ENCODE measurements at places on chromosomes 12 and 14. TPM values are rescaled to one million over a fixed set of nuclear protein-coding genes. Genes with fewer than 3 reads are reported as not detected.

DNA sequence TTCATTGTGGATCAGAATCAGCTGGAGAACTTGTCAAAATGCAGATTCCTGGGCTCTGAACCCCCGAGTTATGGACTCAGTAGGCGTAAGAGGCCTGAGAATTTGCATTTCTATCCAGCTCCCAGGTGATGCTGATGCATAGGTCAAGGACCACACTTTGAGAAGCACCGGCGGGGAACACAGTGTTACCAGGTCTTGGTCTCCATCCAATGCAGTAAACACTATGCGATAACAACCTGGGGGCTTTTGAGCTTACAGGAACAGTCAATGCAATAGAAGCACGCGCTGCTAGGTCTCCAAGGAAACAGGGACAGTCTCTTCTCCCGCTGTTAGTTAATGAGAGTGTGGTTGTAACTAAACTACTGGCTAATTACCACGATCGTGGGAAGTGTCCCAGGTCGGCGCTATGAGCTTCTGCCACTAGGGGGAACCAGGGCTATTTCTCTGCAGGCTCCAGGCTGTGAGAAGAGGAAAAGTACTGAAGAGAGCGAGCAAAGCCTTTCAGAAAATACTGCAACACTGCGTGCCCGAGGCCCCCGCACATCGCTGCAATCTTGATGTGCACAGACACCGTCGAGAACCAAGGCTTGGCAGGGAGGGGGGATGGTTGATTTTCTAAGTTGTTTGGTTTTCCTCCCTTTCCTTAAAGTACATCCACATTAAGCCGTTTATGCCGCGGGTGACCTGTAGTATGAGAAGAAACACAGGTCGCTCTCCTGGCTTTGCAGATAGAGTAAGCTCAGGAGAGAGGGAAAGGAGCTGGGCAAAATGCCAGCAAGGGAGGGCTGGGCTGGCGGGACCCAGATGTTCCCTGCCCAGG, 52.0 kb upstream of the KCNA1 start:
- DNase-seq = peak; percentile 90

DNA sequence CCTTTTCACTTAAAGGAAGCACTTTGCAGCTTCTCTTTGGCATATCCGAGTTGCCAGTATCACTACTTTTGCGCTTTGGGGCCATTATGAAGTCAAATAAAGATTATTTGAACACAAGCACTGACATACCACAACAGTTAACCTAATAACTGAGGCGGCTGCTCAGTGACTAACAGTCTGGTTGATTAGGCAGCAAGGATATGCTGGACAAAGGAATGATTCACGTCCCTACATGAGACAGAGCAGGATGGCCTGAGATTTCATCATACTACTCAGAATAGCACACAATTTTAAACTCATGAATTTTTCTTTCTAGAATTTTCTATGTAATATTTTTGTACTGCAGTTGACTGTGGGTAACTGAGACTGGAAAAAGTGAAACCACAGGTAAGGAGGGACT, 56.9 kb upstream of the E2F7 start:
- DNase-seq = no peak

- no peak for DNase-seq
These were observed 57.4 kb upstream of the LRFN5 start for GRCh38 chr14:41549282-41549681.

DNA sequence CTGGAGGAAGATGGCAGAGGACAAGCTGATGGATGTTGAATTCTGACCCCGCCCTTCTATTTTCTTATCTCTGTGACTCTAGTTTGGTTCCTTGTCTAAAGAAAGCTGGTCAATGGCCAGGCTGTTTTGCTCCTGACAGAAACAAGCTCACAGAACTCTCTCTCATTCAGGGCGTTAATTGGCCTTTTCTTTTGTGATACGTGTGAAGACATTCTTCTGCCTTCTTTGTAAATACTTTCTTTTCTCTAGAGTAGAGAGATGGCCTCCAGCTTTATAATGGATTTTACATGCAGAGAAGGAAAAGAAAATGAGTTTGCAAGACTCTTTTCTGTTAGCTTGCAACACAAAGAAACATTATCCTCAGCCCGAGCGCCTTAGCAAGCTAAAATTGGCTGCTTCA, 492.2 kb upstream of the CCDC196 start:
- DNase-seq = no peak

GRCh38 chr12:122873540-122873939, 22.4 kb downstream of the VPS37B start:
- DNase-seq = no peak

GRCh38 chr12:15688202-15688736, 100.9 kb downstream of the EPS8 start:
- peak; percentile 69 for DNase-seq

DNA sequence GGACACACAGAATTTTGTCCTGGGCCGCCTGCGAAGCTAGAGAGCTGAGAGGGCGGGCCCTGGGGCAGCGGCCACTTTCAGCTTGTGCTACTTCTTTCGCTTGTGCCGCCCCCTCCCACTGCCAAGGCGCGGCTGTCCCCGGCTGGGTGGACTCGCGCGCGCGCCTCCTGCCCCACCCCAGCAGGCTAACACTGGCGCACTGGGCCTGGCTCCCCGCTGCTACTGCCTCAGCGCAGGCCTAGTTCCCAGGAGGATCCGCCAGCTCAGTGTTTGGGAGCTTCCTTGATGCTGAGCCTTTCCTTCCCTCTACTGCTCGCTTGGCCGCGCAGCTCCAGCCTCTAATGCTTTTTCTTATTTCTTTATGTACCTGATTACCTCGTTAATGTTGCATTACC, 27.4 kb upstream of the METAP2 start:
- peak; percentile 78 for DNase-seq

DNA sequence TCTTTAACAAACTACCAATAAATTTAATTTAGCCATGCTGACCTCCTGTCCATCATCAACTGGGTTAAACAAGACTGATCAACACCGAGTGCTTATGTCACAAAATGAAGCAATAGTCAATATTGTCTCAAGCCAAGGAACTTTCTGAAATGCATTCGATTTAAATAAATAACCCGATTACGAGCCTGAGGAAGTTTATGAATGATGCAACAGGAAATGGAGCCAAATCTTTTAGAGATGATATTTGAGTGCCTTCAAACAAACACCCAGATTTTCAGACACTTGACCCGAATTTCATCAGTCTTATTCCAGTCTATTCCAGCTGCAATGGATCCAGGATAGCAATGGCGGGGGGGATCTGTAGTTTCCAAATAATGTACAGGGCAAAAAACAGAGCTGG, 27.9 kb downstream of the FAR2 start:
- DNase-seq = no peak

DNA sequence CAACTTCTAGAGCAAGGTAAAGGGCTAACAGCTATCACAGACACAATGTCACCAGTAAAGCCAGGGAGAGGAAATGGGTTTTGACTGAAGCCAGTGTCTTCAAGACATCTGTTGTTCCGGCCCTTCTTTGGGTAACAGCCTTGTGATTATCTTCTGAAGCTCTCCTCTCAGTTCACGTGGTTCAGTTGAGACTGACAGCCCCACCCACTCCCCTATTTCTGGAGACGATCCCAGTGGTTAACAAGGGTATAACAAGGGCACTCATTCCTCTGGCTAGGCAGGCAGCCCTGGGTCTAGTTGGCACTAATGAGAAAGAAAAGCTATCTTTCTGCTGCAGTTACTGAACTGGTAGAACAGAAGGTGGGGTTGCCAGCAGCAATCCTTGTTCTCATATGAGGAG, 6.9 kb downstream of the GNPTAB start:
- no peak for DNase-seq

- DNase-seq = no peak
These were observed 50.9 kb upstream of the BICDL1 start for GRCh38 chr12:119938049-119938667.

DNA sequence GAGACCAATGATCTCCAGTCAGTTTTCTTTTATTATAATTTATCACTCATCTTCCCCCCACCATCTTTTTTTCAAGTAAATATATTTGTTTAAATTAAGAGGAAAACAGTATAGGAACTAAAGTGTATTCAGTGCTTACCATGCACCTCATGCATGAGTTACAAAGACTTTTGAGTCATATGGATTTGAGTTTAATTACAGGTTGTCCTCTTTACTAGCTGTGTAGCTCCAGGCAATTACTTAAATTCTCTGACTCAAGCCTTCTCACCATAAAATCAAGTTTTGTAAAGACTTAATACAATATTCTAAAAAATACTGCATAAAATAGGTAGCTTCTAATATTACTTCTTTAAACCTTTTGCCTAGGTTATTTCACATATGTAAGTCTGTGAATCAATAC, 251.3 kb downstream of the SLC16A7 start:
- no peak for DNase-seq

- no peak for DNase-seq
These were observed 30.7 kb upstream of the RFLNA start for GRCh38 chr12:124264089-124264795.

- no peak for DNase-seq
These were observed 475.0 kb downstream of the SOX5 start for GRCh38 chr12:23474438-23474976.

- no peak for DNase-seq
These were observed 214.7 kb downstream of the NOVA1 start for GRCh38 chr14:26382901-26383685.

Gene CLEC4C
- not detected for total RNA-seq

Gene SOAT2
- total RNA-seq = not detected

Gene MYF5
- total RNA-seq = not detected

Gene PLEKHA5
- 36.5 TPM for total RNA-seq

Gene LGR5
- total RNA-seq = 4.4 TPM

Gene ERP27
- 5.6 TPM for total RNA-seq

Gene KCNC2
- total RNA-seq = not detected

Gene PLA2G1B
- not detected for total RNA-seq

Data from mucosa of descending colon (tissue), 3 donors.